ENCODE measurements at places on chromosomes 4 and X. TPM values are rescaled to one million over a fixed set of nuclear protein-coding genes. Genes with fewer than 3 reads are reported as not detected.

DCLK2 gene
- total RNA-seq, result 20.0 TPM

MID2 gene
- total RNA-seq, result 19.8 TPM

CXorf65 gene
- total RNA-seq, result not detected

PSAPL1 gene
- not detected for total RNA-seq

KIT gene
- 3.1 TPM for total RNA-seq

UBL4A gene
- 20.8 TPM for total RNA-seq

CRMP1 gene
- total RNA-seq, result 59.5 TPM

TRAM1L1 gene
- total RNA-seq, result 4.1 TPM

DNA sequence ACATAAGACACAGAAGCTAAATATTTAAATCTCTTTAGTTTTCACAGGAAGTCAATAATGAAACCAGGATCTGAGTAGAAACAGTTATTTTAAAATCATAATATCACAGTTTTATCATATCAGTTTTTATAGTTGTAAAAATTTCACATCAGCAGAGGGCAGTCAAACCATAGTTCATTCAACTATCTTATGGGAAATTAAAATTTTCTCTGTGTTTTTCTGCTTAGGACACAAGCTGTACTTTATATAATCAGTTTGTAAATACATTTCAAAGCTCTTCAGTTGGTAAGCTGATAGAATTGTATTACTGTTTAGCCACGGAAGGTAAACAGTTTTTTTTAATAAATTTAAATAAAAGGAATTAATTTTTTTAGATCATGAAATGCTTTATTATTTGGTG lies 204.8 kb upstream of the NUDT6 start:
- DNase-seq, result no peak

DNA sequence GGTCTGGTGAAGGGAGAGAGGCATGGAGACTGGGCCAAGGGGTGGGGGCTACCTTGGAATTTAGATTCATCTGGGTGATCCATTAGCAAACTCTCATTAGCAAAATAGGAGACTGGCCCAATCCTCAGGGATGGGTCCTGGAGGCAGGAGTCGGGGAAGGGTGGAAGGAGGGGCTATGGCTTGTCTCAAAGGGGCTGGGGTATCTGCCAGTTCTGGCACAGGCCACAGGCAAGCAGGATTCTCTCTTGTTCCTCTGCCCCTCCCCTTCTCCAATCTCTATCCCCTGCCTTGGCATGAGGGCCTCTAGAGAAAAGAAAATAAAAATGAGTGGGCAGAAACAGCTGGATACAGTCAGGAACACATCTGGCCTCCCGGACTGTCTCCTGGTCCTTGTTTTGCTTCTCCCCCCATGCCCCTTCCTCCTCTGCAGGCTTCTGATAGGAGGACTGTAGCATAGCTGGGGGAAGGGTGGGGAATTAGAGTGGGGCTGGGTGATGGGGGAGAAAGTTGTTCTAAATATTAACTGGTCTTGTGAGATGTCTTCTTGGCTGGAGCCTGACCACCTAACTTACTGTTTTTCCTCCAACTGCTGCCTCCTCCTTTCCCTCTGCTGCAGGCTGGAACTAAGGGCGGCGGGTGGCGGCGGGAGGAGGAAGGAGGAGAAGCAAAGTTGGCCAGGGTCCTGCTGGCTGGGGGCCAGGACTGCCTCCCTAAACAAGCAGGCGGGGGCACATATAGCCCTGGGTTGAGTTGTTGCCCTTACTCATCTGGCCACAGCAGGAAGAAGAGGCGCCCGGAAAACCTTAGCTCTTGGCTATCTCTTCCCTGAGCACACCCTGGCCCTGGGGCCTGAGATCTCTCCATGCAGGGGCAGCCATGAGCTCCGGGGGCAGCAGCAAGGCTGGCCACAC lies 53.3 kb upstream of the LAS1L start:
- DNase-seq, result no peak

GRCh38 chrX:153460826-153461225 lies 9.6 kb downstream of the HAUS7 start:
- peak; percentile 62 for DNase-seq

- no peak for DNase-seq
Observed at GRCh38 chr4:185771711-185772390, 40.1 kb downstream of the SORBS2 start.

DNA sequence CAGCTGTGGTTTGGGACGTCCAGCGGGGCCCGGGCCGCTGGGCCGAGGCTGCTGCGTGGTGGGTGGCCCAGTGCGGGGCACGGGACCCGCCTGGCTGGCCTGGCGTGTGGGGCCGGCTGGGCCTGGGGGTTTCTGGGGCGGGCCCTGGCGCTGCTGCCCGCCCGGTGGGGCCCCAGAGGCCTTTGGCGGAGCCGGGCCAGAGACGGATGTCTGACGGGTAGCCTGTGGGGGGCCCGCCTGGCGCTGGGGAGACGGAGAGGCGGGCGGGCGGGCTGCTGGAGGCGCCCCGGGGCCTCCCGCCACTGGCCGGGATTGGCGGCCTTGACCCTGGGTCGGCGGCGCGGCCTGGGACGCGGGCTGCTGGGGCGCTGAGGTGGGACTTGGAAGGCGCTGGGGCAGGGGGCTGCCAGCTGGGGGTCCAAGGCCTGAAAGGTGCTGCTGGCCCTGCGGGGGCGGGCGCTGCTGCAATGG lies 8.1 kb upstream of the TIMP1 start:
- DNase-seq, result no peak

DNA sequence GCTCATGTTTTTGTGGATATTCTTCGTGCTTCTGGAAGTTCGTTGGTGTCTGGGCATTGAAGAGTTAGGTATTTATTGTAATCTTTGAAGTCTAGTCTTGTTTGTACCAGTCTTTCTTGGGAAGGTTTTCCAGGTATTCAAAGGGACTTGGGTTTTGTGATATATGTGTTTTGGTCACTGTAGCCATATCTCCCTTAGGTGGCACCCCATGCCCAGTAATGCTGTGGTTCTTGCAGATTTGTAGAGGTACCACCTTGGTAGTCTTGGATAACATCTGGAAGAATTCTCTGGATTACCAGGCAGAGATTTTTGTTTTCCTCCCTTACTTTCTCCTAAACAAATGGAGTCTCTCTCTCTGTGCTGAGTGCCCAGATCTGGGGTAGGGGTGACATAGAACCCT lies 184.1 kb downstream of the TEX13C start:
- DNase-seq, result no peak

- no peak for DNase-seq
Observed at GRCh38 chr4:123244137-123244536, 152.5 kb upstream of the SPRY1 start.

GRCh38 chrX:109840585-109840984 lies 107.5 kb upstream of the ACSL4 start:
- no peak for DNase-seq

GRCh38 chrX:69179380-69179911 lies 14.2 kb upstream of the PJA1 start:
- DNase-seq, result no peak

GRCh38 chr4:184612074-184612473 lies 37.2 kb downstream of the CASP3 start:
- DNase-seq, result no peak

DNA sequence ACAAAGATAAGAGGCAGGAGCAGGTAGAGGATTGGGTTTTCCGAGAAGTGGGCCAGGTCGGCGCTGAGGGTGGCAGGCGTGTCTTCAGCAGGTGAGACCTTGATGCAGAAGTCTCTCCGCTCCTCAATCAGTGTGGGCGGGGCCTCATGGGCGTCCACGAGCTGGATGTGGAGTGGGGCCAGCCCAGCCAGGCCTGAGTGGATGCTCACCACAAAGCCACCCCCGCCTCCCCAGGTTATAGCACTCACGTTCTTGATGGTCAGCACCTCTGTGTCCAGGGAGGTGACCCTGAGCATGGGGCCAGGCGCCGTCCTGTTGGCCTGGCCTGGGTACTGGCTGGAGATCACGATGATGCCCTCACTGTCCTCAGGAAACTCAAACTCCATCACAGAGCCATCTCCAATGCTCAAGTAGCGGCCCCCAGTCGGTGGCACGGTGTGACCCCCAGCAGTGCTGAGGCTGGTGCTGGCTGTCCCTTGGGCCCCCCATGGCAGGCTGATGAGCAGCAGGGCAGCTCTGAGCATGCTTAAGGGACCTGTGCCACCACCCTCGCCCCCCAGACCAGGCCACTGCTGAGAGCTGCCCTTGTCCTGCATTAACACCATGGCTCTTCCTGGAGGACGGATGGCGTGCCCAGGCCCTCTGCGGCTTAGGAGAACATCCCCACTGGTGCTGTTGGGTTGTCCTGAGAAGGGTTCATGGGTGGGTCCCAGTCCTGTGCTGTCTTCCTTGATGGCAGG lies 1.9 kb downstream of the SLC10A3 start:
- DNase-seq, result no peak

DNA sequence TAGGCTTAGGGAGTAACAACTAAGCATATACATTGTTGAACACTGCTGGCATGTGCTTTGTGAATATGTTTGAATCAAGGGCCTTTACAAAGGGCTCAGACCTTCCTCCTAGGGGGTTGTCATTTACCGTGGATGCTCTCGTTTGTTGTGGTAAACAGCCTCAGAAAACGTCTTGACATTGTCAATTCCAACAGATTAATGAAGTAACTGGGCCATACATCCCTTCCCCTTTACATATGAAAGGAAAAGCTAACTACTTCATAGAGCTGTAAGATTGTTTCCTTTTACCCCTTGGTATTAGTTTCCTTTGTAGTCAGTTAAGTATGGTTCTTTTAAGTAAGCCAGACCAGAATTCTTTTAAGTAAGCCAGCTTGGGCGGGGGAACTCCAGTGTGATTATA lies 42.9 kb downstream of the FAT4 start:
- DNase-seq, result no peak

DNA sequence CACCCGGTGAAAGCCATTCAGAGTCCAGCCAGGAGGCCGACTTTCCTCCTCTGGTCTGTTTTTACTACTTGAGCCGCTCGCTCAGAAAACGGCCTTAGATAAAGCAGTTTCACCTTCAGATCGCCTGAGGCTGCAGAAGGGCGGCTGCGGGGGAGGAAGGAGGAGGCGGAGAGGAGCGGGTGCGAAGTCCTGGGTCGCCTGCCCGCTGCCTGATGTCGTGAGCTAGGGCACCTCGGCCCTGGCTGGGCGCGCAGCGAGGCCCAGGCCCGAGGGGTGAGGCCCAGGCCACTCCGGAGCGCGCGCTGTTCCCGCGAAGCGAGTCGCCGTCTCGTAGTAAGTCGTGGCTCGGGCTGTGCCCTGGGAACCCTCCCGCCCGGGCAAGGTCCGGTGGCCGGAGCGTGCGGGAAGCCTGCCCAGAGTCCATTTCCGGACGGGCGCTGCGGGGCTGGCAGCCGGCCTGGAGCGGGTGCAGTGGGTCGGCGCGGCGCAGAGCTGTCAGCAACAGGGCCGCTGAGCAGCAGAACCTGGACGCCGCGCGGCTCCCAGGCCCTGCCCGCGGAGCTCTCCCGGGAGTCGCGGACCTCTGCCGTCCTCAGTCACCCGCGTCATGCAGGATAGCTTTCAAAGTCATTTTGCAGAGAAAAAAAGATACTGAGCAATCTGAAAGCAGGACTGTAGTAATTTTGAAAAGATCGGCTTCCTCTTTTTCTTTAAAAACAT lies 18.6 kb downstream of the TRIM2 start:
- DNase-seq, result no peak

GRCh38 chrX:15336023-15336413 lies 695 bp upstream of the PIGA start:
- no peak for DNase-seq

DNA sequence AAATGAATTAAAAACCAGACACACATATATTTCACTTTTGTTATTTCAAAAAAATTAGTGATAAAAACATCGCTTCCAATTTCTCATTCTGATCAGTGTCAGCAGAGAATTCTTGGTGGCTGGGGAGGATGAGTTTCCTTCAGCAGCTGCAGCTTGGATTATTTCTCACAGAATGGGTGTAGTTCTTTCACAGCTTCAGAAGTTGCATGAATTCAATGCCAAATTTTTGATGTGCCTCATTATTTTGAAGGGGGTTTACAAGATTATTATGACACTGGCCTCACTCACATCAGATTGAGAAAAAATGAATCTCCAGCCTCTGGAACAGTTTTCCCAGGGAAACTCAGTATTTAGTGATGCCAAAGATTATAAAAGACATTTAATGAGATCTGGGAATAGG lies 184.9 kb upstream of the WDFY3 start:
- no peak for DNase-seq
